ENCODE measurements at places on chromosomes 1 and 21. TPM values are rescaled to one million over a fixed set of nuclear protein-coding genes. Genes with fewer than 3 reads are reported as not detected.

FCRL2 gene
- total RNA-seq = 0.17 TPM

TYW3 gene
- 16.1 TPM for total RNA-seq

DNA sequence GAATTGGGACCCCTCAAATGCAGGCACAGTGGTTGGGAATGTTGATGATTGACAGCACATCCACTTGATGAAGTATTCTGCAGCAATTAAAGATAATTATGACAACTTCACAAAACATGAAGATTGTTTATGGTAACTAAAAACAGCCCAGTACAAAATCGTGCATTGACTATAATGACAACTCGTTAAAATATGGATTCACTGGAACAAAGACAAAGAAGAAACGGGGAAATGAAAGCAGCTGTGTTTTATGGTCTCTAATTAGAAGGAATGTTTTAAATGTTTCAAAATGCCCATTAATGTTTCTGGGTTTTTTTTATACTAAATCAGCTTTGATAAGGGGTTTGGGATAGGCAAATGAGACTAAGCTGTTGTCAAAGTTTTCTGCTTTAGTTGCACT is 36.1 kb downstream of the NIPAL3 start:
- H3K36me3 ChIP-seq = no peaks in the 10 kb centered on the region
- no peaks in the 10 kb centered on the region for H3K4me1 ChIP-seq
- no peak overlapping the region for H3K27ac ChIP-seq
- no peaks in the 10 kb centered on the region for H3K27me3 ChIP-seq
- no peak overlapping the region for H3K4me3 ChIP-seq

DNA sequence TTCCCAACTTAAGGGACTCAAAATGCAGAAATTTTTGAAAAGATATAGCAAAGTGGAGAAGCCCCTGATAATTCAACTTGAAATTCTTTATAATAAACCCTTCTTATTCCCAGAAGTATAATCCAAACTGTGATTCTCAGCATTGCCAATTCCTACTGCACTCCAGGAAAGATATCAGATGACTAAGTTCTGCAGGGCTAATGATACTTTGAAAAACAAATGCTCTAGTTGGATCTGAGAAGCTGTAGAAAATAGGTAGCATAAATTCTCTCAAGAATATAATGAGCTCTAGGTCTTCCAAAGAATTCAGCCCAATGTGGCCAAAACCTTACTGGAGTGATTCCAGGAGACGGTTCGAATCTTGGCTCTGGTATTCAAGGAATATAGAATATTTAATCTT is 294.0 kb upstream of the PTBP2 start:
- no peaks in the 10 kb centered on the region for H3K4me1 ChIP-seq
- DNase-seq = no peak
- H3K4me3 ChIP-seq = no peak overlapping the region
- no peaks in the 10 kb centered on the region for H3K27me3 ChIP-seq

DNA sequence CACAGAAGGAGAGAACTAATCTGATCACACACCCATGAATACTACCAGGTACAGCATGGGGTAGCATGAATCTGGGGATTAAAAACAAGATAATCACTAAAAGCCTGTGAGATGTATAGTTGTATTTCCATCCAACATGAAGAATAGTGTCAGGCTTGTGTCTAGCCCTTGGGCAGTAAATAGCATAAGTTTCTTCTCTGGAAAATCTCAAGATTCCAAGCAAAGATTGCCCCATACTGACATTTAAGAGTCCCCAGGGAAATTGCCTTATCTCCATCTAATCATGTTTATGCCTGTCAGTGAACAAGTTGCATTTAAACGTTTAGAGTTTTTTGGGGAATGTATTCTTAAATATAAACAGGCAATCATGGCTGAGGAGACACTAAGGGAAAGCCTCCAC is 109.2 kb upstream of the SERTAD4 start:
- no peaks in the 10 kb centered on the region for H3K27me3 ChIP-seq
- H3K27ac ChIP-seq = no peak overlapping the region
- DNase-seq = no peak

DNA sequence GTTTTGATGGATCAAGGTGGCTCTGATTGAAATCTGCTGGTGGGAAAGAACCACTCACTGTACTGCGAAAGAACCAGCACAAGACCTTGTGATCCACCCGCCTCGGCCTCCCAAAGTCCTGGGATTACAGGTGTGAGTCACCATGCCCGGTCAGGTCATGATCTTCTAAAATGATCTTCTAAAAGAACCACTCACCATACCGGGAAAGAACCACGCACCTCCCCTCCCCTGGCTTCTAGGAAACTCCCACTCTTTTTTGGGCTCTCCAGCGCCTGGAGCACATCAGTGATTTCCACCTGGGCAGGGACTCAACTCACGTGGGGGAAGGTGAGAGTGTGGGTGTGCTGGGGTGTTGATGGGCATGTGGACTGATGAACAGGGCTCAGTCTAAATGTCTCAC is 7.9 kb upstream of the RAB7B start:
- no peaks in the 10 kb centered on the region for H3K4me1 ChIP-seq
- DNase-seq = no peak
- no peaks in the 10 kb centered on the region for H3K36me3 ChIP-seq
- no peak overlapping the region for H3K27ac ChIP-seq
- no peak overlapping the region for H3K4me3 ChIP-seq
- no peaks in the 10 kb centered on the region for H3K27me3 ChIP-seq

- H3K4me3 ChIP-seq = no peak overlapping the region
- H3K27ac ChIP-seq = no peak overlapping the region
- no peaks in the 10 kb centered on the region for H3K36me3 ChIP-seq
- DNase-seq = no peak
- H3K4me1 ChIP-seq = no peaks in the 10 kb centered on the region
- no peaks in the 10 kb centered on the region for H3K27me3 ChIP-seq
Observed at GRCh38 chr1:14653461-14653960, 55.0 kb downstream of the KAZN start.

PGBD5 gene
- 9.8 TPM for total RNA-seq

GRCh38 chr1:164823486-164824279 is 264.7 kb downstream of the PBX1 start:
- DNase-seq = no peak
- H3K27me3 ChIP-seq = no peaks in the 10 kb centered on the region
- H3K4me3 ChIP-seq = peak overlapping the region; percentile 26

DNA sequence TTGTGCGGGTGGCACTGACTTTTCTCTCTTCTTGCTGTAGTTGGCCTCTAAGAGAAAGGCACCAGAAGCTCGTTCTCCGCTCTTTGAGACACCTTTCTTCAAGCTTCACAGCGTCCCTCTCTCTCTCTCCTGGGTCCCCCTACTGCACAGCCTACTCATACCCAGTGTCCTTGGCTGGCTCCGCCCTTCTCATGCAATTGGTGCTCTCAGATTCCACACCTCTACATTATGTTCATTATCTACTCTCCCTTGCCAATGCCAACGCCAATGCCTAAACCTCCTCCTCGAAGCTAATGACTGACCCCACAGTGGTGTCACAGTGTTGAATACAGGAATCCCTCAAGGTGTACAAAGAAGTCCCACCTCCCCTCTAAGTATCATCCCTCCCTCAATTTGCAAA is 4.8 kb upstream of the DNAJC28 start:
- H3K4me1 ChIP-seq = no peaks in the 10 kb centered on the region
- DNase-seq = no peak
- no peaks in the 10 kb centered on the region for H3K36me3 ChIP-seq
- H3K27ac ChIP-seq = no peak overlapping the region

CD160 gene
- total RNA-seq = not detected

DNA sequence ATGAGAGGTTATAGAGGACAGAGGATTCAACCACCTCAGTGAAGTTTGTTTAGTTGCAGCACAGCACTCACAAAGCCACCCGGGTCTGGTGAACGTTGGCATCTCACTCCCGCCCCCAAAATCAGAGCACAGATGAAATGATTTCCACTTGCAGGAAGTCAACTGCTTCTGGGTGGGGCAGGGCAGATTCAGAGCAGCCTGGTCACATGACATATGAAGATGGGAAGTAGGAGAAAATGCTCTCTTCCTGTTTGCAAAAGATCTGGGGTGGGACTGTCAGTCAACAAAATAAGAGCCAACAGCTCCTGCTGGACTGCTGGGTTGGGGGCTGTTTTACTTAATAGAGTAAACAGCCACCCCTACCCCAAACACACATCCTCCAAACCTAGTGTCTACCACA is 43.2 kb downstream of the LRRC71 start:
- no peak for DNase-seq
- peaks cover 88% of the 10 kb centered on the region for H3K36me3 ChIP-seq
- H3K4me3 ChIP-seq = no peak overlapping the region
- H3K27ac ChIP-seq = no peak overlapping the region
- H3K4me1 ChIP-seq = peaks cover 4% of the 10 kb centered on the region
- no peaks in the 10 kb centered on the region for H3K27me3 ChIP-seq

CCDC181 gene
- 0.17 TPM for total RNA-seq

- no peak overlapping the region for H3K27ac ChIP-seq
- H3K4me1 ChIP-seq = peaks cover 8% of the 10 kb centered on the region
- no peaks in the 10 kb centered on the region for H3K27me3 ChIP-seq
- peaks cover 17% of the 10 kb centered on the region for H3K36me3 ChIP-seq
Observed at GRCh38 chr1:40825435-40825788, 36.8 kb downstream of the CITED4 start.

GRCh38 chr1:22676916-22677583 is 24.0 kb downstream of the C1QB start:
- H3K27ac ChIP-seq = no peak overlapping the region
- no peaks in the 10 kb centered on the region for H3K27me3 ChIP-seq
- H3K4me1 ChIP-seq = no peaks in the 10 kb centered on the region
- no peak for DNase-seq
- H3K4me3 ChIP-seq = no peak overlapping the region
- H3K36me3 ChIP-seq = no peaks in the 10 kb centered on the region

GRCh38 chr1:168676861-168677260 is 52.1 kb downstream of the DPT start:
- no peaks in the 10 kb centered on the region for H3K27me3 ChIP-seq
- no peaks in the 10 kb centered on the region for H3K4me1 ChIP-seq
- H3K27ac ChIP-seq = no peak overlapping the region
